ENCODE measurements at places on chromosomes 1 and 21.

DNA sequence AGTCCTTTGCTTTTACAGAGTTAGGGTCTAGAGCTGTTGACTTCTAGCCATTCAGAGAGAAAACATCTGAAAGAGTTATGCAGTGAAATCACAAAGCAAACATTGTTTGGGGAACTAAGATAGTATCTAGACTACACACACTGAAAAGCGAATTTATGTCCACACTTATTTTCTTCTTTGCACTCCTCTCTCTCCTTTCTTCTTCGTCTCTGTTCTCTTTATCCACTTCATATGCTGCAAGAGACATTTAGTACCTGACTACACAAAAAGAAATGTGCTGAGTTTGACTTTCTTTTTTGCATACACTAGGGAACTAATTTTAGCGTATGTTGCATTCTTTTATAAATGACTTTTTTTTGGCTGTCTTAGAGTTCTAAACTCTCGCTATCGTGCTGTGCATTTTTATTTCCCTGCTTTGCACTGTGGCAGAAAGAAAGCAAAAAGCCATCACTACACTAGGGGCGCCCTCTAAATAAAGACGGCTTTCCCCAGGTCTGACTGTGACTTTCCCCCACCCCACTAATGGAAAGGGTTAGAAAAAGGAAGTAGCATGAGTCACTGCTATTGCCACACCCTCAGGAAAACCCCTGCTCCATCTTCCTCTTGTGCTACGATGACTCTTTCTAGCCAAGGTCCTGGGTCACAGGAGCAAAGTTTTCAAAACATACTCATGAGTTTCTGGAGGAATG lies 65.7 kb downstream of the MAP3K7CL start:
- DNase-seq: peak; percentile 94

DNA sequence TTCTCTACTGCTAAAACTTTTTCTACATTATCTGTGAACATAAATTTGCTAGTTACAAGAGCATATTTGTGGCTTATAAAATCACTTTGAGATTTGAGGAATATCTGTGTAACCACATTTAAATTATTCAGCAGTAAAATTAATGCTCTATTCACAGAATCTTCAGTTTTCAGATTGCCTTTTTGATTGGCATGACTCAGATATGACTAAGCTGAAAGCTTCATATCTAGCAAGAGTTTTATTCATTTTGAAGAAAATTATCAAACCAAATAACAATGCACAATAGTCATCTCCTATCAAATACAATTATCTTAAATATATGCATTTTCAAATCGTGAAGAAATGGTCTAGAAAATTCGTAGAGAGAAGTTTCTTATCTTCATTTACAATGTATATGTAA lies 1498.2 kb upstream of the B3GALT2 start:
- DNase-seq: no peak

GRCh38 chr1:15712168-15712567 lies 23.9 kb upstream of the SLC25A34 start:
- no peak for DNase-seq

GRCh38 chr1:171248841-171249240 lies 547 bp downstream of the FMO1 start:
- no peak for DNase-seq

DNA sequence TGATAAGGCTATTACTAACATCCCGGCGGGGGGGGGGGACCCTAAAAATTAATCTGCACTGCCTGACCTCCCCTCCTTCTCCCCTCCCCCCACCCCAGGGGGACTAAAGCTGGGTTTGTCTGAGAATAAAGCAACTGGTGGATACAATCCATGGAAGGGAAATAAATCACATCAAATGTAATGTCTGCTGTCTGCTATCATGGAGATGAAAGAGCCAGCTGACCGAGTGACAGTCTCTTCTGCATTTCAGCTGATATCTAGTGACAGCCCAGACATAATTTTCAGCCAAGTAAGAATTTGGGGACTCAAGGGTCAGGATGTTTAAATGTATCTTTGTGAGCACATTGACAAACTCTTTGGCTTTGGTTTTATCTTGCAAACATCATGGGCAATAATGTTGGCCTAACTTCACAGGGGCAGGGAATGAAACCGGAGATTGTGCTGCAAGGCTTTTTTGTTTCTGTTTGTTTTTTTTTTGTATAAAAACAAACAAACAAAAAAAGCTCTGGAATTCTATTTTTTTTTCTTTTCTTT lies 44.7 kb downstream of the HTR6 start:
- DNase-seq: no peak
